Right lobe of liver (tissue), 6 donors: ENCODE measurements at places on chromosomes 7 and 10.

DNA sequence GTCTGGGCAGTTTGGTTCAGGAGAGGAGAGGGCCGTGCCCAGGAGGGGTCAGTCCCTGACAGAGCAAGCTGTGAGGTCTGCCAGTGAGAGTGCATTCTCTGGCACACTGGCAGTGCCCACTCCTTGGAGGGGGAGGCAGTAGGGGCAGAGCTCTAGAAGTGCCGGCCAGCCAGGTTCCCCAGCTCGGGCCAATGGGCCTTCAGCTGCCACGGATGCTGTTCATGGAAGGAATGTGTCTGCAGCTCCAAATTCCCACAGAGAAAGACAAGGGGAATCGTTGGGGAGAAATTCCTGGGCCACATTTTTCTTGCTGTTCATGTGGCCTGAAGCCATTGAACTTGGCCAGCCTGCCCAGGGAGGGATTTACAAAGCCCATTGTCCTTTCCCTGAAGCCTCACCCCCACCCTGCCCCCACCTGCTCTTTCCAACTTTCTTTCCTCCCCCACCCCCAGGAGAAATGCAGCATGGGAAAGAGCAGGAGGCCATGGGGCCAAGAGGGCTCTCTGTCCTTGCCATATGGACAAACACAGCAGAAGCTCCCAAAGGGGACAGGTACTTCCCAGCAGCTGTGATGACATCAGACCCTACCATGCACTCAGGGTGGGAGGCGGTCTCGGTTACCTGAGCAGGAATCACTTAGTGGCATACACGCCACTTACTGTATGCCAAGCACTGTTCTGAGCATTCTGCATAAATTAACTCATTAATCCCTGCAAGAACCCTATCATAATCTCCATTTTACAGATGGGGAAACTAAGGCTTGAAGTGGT, 70.7 kb downstream of the ARHGAP22 start:
- peak; percentile 33 for DNase-seq

GRCh38 chr7:1234881-1235500, 2.3 kb downstream of the UNCX start:
- DNase-seq: no peak

- no peak for DNase-seq
Observed at GRCh38 chr10:7084280-7085005, 326.4 kb downstream of the SFMBT2 start.

- no peak for DNase-seq
Observed at GRCh38 chr7:119964065-119964464, 308.9 kb upstream of the KCND2 start.

- DNase-seq: no peak
Observed at GRCh38 chr7:151322906-151323305, 18.7 kb upstream of the NUB1 start.

- DNase-seq: no peak
Observed at GRCh38 chr7:55260676-55261385, 104.3 kb upstream of the LANCL2 start.
